ENCODE measurements at places on chromosomes 5 and 9.

DNA sequence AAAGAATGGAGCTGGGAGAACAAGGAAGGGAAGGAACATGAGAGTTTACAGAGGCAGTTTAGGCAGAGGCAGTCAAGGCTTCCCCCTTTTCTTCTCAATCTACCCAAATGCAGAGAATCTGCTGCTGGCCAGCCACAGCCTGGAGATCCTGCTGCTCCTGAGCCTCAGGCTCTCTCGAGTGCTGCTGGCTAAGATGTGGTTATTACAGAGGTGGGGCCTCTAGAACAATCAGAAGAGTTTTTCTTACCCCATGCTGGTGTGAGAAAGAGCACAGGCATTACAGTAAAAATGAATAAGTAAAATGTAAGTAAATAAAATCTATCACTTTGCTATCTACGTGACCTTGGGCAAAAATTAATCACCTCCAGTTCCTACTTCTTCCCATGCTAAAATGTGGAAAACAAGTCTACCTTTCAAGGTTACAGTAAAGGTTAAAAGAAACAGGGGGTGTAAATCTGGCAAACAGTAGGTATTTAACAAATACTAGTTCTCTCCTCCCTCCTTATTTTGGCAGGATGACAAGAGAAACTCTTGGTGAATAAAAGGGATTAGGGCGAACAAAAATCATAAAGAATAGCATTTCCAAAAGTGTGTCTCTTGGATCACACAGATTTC, 31.1 kb downstream of the FBXW11 start:
- DNase-seq = no peak

- no peak for DNase-seq
Measured at GRCh38 chr5:119395080-119395836, 39.4 kb downstream of the TNFAIP8 start.

DNA sequence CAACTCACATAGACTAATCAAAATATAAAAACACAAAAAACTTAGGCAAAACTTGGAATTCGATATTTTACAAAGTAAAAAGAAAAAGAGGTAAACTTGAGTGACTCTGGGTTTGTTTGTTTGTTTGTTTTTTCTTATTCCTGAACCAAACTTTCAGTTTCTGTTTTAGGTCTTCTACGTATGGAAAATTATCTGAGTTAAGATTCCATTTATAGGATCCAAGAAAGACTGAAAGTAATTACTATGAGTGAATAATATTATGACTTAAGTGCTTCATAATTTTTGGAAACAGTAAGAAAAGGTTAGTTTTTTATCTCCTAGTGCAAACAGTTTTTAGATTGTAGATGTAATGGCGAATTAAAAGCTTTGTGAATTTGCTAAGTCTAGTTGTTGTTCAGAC, 13.2 kb downstream of the ST8SIA4 start:
- DNase-seq = peak; percentile 58

DNA sequence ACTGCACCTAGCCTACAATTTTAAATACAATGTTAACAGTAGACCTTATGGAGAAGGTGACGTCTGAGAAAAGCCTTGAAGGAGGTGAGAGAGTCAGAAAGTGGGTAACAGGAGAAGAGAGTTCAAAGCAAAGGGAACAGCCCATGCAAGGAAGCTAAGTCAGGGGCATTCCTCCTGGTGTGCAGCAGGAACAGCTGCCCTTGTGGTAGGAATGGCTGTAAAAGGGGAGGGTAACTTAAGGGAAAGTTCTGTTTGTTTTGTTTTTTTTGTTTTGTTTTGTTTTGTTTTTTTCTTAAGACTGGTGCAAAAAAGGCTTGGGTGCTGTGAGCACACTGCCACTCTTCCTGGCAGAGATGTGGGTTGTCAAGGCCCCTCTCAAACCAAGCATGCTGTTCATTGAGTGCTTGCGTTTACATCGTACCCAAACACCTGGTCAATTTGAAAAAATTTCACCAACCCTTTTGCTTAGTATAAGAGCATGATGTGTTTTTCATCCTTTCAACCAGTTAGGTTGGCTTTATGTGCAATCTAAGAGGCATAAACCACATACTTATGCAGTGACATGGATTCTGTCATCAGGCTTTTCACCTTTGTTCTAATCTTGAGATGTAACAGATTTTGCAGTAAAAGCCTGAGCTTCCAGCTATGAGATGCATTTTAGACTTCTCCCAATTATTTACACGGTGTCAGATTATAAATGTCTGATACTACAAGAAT, 279.7 kb downstream of the GLIS3 start:
- DNase-seq = no peak

DNA sequence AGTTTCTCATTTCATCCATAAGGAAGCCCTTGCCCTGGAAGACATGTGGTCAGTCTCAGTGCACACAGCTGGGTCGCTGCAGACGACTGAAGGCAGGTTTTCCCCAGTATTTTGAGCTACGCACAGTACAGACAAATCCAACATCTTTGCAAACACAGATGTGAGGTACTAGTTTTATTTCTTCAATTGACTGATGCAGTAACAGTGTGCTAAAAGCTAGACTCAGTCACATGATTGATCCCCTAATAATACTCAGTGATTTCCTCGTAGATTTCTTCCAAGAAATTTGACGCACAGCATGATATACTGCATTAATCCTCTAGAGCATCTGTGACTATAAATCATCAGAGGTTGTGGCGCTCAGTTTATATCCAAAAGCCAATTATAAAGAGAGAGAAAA, 346.1 kb downstream of the DIRAS2 start:
- DNase-seq = no peak

DNA sequence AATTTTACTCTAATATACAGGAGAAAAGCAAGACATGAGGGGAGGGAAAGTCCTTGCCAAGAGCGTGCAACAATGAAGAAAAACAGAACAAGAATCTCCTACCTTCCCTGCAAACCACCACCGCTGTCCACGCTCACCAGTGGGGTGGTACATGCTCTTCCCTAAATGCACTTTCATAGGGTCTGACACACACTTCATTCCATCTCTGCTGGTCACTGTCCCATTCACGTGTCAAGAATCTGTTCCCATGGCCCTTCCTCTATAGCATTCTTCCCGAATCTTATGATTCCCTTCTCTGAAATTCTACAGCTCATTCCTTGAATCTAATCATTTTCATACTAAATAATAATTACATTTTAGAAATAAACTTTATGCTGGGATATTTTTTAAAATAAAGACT, 11.4 kb upstream of the DNAH5 start:
- DNase-seq = no peak

- no peak for DNase-seq
Measured at GRCh38 chr9:122246666-122247065, 17.9 kb upstream of the LHX6 start.

GRCh38 chr5:76641514-76642120, 18.4 kb upstream of the F2RL2 start:
- peak; percentile 83 for DNase-seq

DNA sequence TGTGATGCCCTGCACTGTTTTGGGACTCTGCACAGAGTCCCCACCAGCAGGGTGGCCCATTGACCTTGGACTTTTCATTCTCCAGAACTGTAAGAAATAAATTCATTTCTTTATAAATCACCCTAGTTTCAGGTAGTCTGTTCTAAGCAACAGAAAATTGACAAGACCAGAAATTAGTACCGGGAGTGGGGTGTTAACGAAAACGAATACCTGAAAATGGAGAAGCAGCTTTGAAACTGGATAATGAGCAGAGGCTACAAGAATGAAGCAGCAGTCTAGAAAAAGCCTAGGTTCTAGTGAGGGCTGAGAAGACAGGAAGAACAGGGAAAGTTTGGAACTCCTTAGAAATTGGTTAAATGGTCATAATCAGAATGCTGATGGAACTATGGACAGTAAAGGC, 2.1 kb upstream of the MCC start:
- no peak for DNase-seq

DNA sequence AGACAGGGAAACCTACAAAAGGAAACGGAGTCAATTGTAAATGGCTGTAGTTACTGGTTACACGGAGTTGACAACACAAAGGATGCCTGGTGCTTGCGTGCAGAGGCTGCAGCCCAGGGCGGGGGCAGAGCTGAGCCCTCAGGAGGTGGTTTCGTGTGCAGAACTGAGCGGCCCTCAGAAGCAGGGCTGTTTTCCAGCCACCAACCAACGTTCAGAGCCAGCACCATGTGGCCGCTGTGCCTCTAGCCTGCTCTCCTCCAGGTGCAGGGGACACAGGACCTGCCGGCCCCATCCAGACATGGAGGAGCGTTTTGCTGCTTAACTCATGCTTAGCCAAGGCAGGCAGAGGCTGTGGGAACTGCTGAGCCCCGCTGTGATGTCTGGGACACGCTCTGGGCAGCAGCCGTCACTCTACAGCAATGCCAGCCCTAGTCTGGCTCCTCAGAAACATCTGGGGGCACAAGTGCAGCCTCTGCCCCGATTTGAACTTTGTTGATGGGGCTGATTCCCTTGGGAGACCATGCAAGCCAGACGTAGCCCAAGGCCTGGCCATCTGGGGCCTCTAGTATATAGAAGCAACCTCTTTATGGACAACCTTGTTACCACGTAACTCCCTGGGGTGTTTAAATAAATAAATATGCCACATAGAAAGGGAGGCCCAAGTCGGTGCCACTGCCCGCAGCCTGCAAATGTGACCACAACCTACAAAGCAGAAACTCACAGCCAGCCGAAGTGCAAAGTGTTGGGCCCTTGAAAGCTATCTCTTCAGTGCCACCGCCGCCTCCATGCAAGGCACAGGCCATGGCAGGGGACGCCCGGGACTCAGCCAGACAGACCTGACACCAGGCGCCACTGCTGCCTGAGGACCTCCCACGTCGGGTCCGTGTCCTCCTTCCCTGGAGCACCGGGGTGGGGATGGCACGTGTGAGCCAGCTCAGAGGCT, 42.1 kb downstream of the NKD2 start:
- no peak for DNase-seq

DNA sequence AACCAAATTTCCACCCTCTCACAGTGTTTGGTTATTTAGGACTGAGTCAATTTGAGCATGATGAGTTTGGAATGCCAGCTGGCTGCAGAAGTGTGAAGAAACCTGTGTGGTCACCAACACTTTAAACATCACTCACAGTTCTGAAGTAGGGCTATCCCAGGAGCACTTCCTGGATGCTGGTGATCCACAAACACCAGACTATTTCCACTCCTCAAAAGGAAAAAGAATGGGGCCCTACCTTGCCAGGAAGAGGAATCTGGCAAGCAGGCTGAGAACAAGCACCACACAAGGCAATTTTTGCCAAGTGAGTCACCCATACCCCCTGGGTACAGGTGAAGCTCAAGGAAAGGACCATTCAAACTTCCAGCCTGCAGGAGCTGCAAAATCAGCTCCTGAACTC, 294.2 kb upstream of the PTGER4 start:
- no peak for DNase-seq

DNA sequence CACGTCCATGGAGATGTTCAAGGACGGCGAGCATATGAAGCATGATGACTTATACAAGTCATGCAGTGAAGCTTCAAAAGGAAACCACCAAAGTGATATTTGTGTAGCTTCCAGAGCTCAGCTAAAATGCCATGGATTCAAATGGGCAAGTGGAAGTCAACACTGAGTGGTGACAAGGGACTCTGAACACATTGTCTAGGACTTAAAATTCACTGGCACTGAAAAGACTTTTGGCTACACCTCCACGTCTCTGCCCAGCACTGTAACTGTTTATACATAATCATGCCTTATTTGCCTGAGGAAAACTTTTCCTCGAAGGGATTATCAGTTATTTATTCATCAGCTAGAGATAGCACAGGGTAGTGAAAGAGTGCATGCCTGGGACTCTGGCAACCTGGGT, 15.2 kb downstream of the CTXN3 start:
- DNase-seq = no peak

GRCh38 chr5:82549263-82549662, 271.1 kb upstream of the RPS23 start:
- no peak for DNase-seq

DNA sequence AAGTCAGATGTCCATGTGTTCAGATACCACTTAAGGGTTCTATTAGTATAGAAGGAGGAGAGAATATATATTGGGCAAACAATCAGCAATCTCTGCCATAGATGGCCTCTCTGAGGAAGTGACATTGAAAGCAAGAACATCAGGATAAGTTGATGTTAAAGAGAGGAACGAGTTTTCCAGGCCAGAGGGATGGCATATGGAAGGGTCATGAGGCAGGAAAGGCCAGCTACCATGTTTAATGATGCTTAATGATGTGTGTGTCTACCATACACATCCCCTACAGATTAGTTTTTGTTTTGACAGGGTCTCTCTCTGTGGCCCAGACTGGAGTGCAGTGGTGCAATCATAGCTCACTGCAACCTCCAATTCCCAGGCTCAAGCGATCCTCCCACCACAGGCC, 63.0 kb downstream of the PTTG1 start:
- no peak for DNase-seq
